ENCODE measurements at places on chromosomes 4 and X.
A peak's percentile ranks its signal among the peaks of the same experiment; 100 is the strongest.

DNA sequence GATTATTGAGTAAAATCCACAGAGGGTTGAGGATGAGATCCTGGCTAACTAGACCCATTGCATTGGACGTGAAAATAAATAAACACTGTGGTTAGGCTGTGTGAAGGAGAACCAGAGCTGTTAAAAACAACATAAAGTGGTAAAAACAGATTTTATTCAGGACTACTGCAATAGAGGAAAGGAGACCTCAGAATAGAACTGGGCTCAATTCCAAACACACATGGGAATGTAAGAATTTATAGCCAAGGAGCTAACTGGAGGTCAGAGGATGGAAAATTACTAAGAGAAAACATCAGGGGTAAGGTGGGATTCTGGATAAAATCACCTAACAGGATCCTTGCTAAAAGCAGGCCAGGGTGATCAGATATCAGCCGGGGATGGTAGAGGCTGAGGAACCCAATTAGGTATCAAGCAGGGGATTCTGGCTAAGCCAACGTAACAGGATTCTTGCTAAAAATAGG lies 112.4 kb downstream of the RNF150 start:
- no peak for DNase-seq

GRCh38 chr4:145530662-145531061 lies 49.0 kb downstream of the SMAD1 start:
- no peak for DNase-seq

GRCh38 chrX:32041181-32041580 lies 969.3 kb upstream of the FTHL17 start:
- DNase-seq = no peak

DNA sequence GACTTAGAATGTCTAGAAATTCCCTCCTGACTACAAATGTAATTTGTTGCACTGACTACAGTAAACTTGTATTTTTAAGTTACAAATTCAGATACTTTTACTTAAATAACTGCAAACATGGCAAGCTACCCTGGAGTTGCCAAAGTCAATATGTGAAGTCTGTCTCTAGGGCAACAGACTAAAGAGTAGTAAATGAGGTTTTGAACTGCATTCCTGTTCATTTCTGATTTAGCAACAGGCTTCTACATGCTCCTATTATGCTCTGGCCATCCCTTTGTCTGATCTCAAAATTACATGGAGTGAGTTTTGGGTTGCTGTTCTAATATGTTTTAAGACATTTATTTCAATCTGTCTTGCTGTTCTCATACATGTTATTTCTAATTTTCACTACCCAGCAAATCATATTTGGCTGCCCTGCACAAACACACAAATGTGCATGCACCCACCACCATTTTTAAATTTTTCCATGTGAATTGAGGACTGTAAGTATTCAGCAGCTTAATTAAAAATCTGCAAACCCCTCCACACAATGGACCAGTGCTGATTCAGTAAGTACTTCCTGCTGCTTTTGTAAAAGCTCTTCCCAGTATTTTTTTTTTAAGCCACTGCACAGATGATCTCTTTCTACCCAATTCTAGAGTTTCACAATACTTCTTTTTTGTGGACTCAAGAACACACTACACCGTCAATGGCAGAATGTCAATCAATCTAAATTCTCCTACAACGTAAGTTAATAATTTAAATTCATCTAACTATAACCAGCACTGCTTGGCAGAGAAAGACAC lies 26.7 kb downstream of the SH3RF1 start:
- no peak for DNase-seq

DNA sequence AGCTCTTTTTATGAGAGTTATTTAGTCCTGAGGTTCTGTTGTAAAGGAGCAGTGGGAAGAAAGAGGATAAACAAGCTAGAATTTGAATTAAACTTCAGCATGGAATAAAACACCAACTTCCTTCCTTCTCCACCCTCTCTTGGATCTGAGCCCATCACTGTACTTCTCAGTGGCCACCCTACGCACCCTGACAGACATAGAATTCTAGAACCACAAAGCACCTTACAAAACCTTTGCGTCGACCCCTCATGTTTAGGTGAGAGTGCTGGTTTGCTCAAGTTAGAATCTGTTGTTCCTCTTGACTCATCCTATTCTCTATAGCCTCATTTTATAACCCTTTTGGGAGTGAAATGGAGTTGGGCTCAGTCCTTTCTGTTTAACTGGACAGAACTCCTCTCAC lies 84.6 kb upstream of the RPL34 start:
- no peak for DNase-seq

GRCh38 chr4:168119100-168119499 lies 26.8 kb downstream of the ANXA10 start:
- DNase-seq = no peak

DNA sequence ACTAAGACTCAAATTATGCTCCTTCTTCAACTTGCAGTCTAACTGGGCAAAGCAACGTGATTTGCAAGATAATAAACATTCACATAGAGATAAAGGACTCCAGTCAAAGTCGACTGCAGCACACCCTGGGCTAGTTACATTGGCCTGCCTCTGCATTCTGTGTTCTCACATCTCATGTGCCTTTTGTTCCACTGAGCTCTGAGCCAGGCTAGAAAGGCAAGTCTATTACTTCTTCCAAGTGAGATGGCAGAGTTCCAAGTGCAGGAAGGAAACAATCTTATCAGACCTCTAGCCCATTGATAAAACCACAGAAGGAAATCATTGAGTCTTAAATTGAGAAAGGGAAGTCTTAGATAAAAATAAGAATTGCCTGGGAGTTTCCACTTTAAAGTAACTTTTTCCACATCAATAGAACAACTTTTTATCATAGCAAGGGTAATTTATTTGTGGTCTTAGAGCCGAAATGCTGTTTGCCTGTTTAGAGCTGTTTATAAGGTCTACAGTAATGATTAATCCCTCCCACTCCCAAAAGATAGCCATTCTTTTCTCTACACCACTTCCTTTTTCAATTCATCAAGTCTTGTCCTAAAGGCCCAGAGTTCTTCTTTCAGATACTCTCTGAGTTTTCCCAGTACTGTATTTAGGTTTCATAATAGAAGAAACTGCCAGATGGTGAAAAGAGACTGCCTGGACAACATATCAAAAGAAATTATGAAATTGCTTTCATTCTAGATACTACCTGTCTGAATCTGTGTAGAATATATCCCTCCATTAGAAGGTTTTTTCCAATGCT lies 200.2 kb downstream of the GUCY2F start:
- DNase-seq = no peak

GRCh38 chrX:118345464-118346257 lies at the start of gene WDR44:
WDR44 (plus strand) TSS chrX:118346106; CDS start chrX:118346504, 398 bp downstream.
- DNase-seq = peak; percentile 95
